ENCODE measurements at places on chromosomes 4 and X. TPM values are rescaled to one million over a fixed set of nuclear protein-coding genes. Genes with fewer than 3 reads are reported as not detected.

GRCh38 chr4:104942990-104943743 lies 203.5 kb upstream of the TET2 start:
- peak; percentile 75 for DNase-seq

DNA sequence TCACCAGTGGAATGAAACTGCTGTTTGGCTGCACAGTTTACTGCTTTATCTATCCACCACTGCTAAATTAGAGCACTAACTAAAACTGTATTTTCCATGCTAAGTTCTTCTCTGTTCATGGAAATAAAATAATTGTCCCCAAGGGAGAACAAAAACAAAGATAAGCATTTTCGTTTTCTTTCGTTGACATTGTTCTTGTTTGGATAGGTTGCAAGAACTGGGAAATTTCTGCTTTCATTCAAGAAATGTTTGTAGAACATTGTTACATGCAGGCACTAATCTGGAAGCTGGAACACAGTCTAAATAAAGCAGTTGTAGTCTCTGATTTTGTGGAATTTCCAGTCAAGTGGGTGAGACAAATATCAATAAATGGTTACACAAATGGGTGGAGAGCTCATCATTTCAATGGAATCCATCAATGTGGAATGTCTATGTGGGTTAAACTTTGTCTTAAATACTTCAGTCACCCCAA lies 5.8 kb upstream of the CXCL8 start:
- peak; percentile 33 for DNase-seq

DNA sequence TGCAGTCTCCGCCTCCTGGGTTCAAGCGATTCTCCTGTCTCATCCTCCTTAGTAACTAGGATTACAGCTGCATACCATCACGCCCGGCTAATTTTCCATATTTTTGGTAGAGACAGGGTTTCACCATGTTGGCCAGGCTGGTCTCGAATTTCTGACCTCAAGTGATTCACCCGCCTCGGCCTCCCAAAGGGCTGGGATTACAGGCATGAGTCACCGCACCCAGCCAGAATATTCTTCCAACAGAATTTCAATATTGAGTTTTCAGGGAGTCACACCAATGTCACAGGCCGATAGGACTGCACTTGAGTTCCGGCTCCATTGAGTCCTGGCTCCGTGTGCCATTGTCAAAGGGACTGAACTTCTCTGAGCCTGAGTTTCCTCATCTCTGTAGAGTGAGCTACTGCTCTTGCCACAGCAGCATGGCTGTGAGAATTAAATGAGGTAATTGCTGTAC lies 82.9 kb downstream of the CLCN4 start:
- DNase-seq = peak; percentile 51

- peak; percentile 76 for DNase-seq
Measured at GRCh38 chr4:74133786-74134499, 24.0 kb upstream of the MTHFD2L start.

- DNase-seq = peak; percentile 62
Measured at GRCh38 chrX:118751950-118752783, 24.8 kb downstream of the IL13RA1 start.

GRCh38 chrX:11609109-11609508 lies 56.6 kb downstream of the ARHGAP6 start:
- no peak for DNase-seq

DNA sequence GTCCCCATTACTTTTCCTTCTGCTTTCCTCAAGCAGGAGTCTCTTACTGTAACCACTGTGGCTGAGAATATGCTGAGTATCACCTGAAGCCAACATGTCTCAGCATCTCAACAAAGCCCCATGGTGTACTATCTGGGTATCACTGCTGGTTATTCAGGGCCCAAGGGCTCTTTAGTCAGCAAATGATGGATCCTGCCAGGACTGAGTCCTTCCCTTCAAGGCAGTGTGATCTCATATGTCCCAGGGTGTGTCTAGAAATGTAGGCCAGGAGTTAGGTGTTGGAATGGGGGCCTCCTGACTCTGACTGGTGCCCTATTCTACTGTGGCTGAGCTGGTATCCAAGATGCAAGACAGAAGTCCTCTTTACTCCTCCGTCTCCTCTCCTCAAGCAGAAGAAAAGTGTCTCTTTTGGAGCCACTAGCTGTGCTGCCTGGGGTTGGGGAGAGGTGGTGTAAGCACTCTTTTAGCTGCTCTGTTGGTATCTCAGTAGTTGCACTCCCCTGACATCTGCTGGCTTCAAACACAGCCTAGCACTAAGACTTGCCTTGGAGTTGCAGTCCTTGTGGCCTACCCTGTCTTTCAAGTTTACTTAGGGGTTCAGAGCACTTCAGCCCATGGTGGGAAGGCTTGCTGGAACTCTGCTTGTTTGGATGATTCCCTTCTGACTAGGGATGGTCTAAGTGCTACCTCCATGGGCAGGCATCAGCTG lies 28.6 kb downstream of the OCIAD2 start:
- peak; percentile 87 for DNase-seq

DNA sequence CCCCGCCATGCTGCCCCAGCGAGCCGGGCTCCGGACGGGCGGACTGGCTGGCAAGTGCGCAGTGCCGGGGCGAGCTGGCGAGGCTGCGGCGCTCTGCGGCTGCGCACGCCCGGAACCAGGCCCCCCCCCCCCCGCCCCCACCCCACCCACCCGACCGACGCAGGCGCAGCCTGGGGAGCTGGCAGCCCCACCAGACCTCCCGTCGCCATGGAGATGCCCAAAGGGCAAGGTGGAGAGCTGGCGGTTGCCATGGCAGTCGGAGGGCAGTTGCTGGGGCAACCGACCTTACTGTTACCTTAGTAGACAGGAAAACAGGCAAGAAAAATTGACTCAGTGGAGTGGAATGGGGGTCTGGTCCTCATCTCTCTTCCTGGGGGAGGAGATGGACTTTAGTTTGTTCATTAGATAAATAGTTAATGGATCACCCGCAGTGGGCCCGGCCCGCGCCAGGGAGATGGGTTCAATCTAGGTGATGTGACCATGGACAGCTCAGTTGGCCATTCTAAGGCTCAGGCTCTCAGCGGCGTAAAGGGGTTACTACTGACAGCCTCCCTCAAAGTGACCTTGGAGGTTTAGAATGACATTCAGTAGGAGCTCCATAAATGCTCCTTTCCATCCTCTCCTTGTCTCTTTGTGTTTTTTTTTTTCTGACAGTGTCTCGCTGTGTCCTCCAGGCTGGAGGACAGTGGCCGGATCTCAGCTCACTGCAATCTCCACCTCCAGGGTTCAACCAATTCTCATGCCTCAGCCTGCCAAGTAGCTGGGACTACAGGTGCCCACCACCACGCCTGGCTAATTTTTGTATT lies at the start of gene PCSK1N:
Gene PCSK1N, minus strand, starts transcription at position 87 of the 806 bp plus-strand sequence. Its CDS starts 78 bp downstream, at position 9.
- peak; percentile 28 for DNase-seq

DNA sequence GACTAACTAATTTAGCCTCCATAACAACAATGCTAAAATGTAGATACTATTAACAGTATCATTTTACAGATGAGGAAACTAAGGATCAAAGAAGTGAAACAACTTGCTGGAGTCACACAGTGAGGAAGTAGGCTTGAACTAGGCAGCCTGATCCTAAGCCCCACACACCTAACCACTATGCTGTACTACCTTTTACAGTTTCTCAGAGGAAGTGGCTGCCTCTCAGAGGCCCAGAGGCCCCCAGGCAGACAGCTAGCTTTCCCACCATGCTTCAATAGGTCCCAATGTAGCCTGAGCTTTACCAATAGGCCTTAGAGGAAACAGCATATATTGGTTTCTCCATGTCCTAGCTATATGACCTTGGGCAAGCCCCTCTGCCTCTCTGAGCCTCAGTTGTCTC lies 69.4 kb upstream of the PJA1 start:
- DNase-seq = no peak

DNA sequence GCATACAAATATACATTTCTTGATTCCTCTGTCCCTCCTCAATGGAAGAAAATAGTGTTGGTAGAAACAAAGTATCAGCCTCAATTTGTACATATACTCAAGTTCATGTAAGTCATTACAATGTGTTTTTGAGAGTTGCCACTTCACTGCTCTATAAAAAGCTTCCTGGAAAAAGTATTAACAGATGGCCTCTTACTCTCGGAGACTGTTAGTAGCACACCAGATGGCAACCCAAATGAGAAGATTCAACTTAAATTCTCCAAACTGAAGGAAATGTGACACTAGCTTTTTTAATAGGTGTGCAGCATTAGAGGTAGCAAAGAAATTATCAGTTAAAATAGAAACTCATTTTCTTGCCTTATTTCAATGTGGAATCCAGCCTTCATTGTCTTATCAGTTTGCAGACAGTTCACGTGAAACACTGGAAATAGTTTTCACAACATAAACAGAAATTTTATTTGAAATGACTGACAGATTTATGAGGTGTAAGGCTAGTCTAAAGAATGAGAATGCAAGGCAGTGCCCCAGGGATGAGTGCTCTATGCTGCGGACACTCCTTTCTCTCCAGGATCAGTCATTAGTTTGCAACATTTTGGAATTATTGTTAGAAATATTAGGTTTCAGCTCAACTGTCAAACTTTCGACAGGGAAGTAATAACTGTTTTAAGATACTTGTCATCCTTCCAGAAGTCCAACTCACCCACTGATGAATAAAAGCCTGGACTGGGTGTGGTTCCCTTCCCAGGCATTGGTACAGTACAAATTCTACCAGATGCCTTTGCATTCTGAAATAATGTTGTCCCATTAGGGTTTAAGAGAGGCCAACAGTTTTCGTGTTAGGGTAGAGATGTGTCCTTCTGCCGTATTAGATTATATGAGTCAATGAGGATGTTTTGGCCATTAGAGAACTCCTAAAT lies 50.9 kb downstream of the IDS start:
- peak; percentile 21 for DNase-seq

- peak; percentile 49 for DNase-seq
Measured at GRCh38 chr4:103244251-103244650, 46.1 kb upstream of the CENPE start.

DNA sequence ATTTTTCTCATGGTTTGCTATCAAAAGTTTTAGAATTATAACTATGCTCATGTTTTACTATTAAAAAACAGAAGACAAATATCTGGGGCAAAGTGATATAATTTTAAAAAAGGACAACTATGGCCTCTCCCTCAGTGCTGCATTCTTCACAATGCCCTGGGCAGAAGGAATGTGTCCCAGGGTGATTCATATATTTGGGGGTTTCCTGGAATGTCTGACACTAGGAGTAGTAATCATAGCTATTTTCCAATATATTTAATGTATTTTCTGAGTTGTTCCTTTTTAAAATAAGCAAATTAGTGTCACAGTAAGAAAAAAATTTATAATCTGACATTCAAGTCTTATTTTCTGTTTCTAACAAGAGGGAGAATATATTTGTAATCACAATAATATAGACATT lies 281.7 kb downstream of the UNC5C start:
- DNase-seq = peak; percentile 59

DNA sequence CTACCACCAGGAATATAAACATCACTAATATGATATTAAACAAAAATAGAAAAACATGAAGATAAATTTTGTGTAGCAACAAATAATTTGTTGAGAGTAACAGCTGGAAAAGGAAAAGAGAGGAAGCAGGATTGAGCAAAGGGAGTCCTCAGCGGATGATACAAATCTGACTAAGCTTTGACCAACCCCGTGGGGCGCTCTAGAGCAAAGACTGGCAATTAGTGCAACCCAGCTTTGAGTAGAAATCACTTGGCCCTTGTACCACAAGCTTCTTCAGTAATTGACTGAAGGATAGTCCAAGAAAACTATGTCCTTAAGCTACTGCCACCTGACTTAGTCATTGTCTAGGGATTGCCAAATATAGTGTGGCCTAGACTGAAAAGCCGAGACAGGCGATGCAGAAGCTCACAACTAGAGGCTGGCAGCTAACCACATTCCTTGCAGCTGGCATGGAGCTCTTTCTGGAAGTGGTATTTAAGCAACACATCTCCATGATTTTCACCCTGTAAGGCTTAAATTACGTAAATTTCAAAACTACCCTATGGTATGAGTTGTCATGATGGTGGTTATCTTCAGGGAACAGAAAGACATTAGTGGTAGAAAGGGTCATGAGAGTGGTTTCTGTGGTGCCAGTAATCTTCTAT lies 396.0 kb downstream of the PDGFC start:
- DNase-seq = peak; percentile 87

DNA sequence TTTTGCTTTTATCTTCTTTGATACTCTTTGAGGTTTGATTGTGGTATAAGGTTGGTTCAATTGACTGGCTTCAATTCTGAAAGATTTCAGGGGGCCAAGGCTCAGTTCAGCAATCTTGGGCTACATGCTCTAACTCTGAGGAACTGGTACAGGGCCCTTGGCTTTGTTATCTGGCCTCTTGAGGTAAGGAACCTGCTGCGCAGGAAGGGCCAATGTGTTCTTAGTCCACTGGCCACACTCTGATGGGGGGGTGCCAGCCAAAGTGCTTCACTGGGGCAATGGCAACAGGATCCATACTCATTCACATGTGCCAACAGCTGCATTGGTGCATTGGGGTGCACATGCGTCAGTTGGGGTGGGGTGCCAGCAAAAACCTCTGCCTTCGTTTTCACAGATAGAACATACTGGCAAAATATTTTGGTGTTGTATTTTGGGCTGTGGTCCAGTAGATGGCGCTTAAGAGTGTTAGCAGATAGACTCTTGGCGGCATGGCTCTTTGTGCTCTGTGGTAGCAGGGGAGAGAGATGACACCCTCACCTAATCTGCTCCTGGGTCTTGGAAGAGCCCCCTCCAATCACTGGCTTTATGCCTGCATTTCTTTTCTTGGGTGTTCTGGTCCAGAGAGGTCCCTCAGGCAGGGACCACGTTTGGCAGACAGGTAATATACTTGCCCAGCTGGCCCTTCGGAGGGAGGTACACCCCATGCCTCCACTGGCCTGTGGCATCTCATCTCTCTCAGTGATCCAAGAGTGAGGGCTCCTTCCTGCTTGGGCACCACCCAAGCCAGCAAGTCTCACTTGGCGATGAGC lies 42.9 kb downstream of the NDST3 start:
- DNase-seq = peak; percentile 13

DNA sequence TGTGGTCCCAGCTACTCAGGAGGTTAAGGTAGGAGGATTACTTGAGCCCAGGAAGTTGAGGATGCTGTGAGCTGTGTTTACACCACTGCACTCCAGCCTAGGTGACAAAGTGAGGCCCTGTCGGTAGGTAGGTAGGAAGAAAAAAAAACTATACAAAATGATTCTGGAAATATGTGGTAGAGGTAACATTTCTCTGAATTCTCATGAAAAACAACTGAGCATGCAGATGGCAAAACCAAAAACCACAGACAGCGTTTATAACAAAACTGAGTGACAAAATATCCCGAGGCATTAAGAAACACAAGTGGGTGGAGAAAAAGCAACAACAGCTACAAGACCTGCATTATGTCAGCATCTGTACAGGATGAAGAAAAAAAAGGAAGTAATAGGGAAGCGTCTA lies 211.7 kb downstream of the DLG3 start:
- no peak for DNase-seq

GRCh38 chrX:51336584-51336983 lies 4.0 kb downstream of the NUDT10 start:
- peak; percentile 25 for DNase-seq

GRCh38 chrX:11597479-11597878 lies 68.2 kb downstream of the ARHGAP6 start:
- no peak for DNase-seq

GRCh38 chr4:151745481-151746231 lies 15.2 kb downstream of the GATB start:
- no peak for DNase-seq

FGFBP2 gene
- total RNA-seq = not detected

KIT gene
- not detected for total RNA-seq

CXorf49 gene
- not detected for total RNA-seq

RRH gene
- total RNA-seq = not detected

CXCL3 gene
- total RNA-seq = 1.3 TPM

ENOX2 gene
- 9.3 TPM for total RNA-seq

NPY2R gene
- total RNA-seq = not detected

PHOX2B gene
- total RNA-seq = not detected

GPM6B gene
- total RNA-seq = 4.0 TPM

TLR1 gene
- 0.49 TPM for total RNA-seq

LRP2BP gene
- total RNA-seq = 0.50 TPM

MAGEA11 gene
- not detected for total RNA-seq

MAGEE2 gene
- not detected for total RNA-seq

JAKMIP1 gene
- not detected for total RNA-seq

ZNF280C gene
- total RNA-seq = 5.1 TPM

MAGEA8 gene
- total RNA-seq = not detected
